ENCODE measurements at places on chromosomes 2 and 18. TPM values are rescaled to one million over a fixed set of nuclear protein-coding genes. Genes with fewer than 3 reads are reported as not detected.

Gene CPO
- not detected for total RNA-seq

Gene MC5R
- total RNA-seq, result not detected

Gene TRIM43
- not detected for total RNA-seq

Gene STK25
- 207 TPM for total RNA-seq

Gene IFIH1
- 9.7 TPM for total RNA-seq

Gene GKN2
- not detected for total RNA-seq

Gene IL36RN
- not detected for total RNA-seq
